HS-27A (cell line): ENCODE measurements at places on chromosomes 2 and 18.

DNA sequence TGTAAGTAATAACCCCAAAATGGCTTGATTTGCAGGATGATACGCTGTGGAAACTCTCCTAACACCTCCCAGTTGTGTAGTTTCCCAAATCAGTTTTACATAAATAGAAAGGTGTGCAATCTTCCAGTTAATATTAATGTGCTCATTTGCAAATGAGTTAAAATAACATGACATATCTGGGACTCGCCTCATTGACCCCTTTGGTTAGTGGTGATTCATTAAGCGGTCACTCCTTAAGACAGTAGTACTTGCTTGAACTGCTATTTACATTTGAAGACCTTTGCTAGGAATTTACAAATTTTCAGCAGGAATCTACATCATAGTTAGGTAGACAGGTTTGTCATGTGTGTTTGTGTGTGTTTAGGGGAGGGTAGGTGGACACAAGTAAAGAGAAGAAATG is 1367.7 kb upstream of the CELF4 start:
- DNase-seq = no peak

DNA sequence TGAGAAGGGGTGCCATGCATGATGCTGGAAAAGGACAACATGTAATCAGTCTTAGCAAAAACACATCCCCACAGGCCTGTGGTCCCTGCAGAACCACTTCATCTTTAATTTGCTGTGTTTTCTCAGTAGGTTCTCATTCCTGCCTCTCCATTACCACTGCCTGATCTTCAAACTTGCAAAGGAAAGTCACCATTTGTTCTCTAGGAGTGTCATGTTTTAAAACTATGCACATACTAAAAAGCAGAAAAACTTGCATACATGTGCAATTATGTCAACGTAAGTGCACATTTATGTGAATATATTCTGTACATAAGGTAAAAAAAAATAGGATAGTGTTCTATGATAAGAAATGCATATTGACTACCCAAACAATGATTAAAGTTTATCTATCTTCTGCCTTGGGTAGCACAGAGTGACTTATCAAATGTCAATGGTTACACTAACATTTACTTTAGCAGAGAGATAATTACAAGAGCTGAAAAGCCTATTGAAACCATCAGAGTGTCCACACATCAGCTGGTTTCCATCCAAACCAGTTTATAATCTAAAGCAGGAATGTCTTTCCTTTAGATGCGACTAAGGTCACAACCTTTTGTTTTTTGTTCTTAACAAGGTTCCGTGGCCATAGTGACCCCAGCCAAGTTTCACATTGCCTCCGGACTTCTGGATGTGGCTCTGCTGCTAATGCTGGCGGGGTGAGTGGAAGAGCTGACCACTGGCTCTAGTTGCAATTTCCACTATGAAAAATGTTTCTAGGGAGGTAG is 58.7 kb upstream of the RMDN2 start:
- no peak for DNase-seq

DNA sequence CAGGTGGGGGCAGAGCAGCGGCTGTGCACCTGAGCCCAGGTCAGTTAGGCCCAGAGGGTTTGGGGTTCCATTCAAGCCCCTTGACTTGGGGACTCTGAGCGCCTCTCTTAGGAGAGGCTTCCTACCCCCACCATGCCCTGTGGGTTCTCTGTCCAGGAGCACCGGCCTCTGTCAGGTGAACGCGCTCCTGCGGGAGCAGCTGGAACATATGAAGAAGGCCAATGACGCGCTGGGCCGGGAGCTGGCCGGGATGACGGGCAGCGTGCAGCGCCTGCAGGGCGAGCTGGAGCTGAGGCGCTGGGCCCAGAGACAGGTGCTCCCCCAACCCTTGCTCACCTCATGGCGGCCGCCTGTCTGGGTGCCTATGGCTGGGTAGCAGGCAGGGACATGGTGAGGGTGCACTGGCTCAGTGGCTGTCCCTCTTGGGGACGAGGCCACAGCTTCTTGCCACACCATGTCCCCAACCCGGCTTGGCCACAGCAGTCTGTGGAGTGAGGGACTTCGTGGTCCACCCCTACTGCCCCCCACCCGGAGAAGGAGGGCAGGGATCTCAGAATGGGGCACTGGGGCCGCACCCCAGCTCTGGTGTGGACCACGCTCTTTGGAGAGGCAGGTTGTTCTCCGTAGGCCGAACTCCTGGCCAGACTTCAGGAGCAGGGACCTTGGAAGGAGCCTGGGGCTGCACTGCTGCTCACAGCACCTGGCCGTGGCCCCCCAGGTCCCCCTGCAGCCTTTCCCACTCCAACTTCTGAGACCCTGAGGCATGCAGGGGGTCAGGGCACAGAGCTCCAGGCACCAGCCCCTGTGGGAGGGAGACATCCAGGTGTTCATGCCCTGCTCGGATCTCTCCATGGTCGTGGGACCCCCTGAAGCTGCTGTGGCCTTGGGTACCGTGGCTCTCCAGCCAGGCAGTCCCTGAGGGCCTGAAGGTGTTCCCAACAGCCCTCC is 19.7 kb downstream of the CROCC2 start:
- no peak for DNase-seq

DNA sequence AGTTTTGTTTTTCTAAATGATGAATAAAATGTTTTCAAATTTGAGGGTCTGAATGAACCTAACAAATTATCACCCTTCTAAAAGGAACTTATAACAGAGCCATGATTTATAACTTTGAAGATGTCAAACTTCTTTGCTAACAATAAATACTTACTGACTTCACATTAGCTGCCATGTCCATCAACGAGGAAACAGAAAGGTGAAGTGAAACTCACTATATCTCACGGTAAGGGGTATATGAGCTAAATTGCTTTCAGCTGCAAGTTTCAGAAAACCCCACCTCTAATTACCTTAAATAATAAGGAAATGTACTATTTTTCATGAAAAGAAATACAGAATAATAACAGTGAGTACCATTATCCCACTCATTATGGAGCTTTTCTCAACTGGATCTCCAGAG is 350.8 kb upstream of the NT5C1B start:
- DNase-seq = no peak

DNA sequence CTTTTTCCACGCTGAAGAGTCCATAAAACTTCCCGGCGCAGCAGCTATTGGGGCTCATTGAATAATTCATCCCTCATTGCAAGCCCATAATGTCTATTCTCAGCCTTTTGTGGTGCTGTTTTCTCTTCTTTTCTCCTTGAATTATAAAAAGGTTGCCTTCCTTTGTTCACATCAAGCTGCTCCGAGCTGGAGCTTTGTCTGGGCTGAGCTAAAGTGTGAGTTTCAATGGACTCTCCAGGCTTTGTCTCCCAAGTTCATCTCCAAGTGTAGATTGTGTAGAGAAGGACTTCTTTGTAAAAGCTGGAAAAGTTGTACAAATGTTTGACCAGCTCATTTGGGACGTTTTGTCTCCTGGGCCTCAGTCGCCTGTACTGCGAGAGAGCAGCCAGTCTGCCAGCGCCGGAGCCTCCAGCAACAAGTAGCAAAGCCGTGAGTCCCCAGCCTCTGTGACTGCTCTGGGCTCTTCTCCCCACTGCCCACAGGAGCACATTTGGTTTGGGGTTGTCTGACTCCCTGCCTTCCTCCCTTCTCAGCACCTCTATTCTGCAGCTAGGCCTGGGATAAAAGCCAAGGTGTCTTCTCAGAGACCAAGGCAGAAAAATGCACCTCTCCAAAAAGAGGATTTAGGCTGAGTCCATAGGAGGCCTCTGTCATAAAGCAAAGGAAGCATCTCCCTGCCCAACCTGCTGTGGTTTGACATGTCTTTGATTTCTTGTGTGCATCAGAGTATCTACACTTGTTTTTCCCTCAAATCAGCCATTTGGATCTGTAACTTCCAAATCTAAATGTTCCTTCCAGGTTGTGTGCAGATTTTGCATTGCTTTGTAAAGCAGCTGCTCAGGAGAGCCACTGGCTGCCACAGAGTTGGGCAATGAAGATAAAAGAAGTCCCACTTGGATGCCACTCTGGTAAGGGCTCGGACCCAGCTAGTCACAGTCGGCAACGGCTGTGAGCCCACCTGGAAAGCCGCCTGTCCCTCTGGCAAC is 6.4 kb downstream of the PAX3 start:
- no peak for DNase-seq

- no peak for DNase-seq
Observed at GRCh38 chr2:136242687-136243277, 124.8 kb upstream of the CXCR4 start.
